Fibroblast of lung (primary cell): ENCODE measurements at places on chromosomes 13 and 19. TPM values are rescaled to one million over a fixed set of nuclear protein-coding genes. Genes with fewer than 3 reads are reported as not detected.

The TEX29 gene
- 0.66 and 1.5 TPM in 2 replicates for polyA plus RNA-seq

The ZNF784 gene
- 1.6 and 2.0 TPM in 2 replicates for polyA plus RNA-seq

DNA sequence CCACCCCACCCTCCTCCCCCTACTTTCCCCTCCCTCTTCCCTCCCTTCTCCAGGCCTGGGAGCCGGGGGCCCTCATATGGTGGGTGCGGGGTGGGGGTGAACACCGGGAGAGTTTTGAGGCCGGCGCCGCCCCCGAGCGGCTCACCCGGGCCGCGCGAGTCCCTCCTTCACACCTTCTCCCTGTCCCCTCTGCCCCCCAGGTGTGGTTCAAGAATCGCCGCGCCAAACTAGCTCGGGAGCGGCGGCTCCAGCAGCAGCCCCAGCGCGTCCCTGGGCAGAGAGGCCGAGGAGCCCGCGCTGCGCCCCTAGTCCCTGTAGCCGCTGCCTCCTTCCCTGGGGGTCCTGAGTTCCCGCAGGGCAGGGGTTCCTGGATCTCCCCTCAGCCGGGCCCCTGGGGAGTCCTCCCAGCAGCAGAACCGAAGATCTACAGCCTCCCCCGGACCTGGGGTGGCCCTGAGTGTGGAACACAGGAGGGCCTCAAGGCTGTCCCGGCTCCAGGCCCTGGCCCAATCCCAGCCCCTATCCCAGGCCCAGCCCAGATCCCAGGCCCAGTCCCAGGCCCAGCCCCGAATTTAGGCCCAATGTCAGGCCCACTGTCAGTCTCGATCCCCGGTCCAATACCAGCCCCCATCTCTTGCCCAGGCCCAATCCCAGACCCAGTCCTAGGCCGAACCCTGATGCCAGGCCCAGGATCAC is 1.7 kb downstream of the TPRX2 start:
- no peak for DNase-seq

DNA sequence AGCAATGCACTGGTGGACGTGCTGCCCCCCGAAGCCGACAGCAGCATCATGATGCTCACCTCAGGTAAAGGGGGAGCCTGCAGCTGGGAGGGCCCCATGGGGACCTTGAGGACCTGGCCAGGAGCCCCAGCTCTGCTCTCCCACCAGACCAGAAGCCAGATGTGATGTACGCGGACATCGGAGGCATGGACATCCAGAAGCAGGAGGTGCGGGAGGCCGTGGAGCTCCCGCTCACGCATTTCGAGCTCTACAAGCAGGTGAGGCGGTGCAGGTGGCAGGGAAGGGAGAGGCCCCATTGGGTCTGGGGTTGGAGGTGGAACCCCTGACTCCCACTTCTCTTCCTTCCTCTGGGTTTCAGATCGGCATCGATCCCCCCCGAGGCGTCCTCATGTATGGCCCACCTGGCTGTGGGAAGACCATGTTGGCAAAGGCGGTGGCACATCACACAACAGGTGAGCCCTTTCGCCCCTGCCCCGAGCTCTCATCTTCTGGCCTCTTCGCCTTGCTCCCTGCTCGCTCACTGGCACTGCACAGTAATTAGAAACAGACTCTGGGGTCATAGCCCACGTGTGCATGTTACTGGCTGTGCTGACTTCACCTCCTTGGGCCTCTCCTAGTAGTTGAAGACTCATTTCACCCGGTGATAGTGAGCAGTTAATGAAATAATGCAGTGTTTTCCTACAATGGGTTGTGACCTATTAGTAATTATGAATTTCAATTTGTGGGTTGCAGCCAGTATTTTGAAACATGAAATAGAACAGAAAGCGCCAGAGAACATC is 3.6 kb downstream of the PSMC4 start:
- no peak for DNase-seq

DNA sequence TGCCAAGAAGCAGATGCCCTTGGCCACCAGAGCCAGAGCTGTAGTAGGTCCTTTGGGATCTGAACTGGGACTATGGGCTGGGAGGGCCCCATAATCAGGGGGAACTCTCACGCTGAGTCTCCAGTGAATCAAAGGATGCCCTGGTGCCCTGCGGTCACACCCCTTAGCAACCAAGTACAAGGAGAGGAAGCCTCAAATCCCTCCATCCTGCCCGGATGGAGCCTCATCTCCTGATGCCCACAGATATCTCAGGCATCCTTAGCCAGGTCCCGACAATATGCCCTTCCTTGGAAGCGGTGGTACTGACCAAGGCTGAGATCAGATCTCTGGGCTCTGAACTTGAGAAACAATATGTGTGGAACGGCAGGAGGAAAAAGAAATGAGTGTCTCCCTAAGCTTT is 1.7 kb downstream of the PLEKHA4 start:
- DNase-seq, result no peak

- no peak for DNase-seq
Measured at GRCh38 chr19:28881616-28882015, 331.3 kb downstream of the UQCRFS1 start.

DNA sequence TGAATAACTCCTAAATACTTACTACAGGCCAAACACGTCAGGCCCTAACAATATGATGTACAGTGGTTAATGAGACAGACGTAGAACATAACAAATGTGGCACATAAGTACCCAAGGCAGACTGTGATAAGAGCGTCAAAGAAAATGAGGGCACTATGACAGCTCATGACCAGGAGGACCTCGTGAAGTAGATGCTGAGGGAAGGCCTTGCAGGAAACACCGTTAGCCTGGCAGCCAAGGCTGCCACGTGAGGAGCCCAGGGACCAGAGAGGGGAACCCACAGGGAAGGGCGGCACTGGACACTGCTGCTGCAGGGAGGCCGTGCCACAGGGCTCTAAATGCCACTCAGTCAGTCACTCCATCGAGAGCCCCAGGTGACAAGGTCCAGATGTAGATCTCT is 5.7 kb downstream of the TUBGCP3 start:
- no peak for DNase-seq

GRCh38 chr13:23701186-23701585 is 131.0 kb downstream of the TNFRSF19 start:
- no peak for DNase-seq

DNA sequence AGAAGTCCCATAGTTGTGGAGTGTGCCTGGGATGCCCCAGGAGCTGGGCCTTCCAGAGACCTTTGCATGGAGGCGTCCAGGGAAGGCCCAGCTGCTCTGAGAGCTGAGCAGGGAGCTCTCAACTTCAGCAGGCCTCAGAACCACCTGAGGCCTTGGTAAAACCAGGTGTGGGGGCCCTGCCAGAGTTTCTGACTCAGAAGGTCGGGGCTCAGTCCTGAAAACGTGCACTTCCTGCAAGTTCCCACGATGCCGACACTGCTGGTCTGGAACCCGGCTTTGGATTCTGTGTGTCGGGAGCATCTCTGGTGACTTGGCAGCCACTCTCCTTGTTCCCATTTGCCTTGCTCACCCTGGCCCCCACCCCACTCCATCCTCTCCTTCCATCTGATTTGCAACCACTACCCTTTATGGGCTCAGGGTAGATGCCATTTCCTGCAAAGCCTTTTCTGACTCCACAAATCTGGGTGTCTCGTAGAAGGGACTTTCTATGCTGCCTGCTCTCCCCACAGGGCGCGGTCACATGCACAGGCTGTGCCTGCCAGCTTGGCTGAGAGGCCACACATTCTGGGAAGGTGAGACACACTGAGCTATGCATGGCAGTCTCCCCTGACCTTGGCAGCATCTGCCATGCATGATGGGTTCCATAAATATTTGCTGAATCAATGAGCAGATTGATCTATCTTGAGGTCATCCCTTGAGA is 244.7 kb downstream of the COL4A1 start:
- DNase-seq, result peak; percentile 59
